Fibroblast of skin of right biceps (primary cell): ENCODE measurements at places on chromosomes 5 and 9.

DNA sequence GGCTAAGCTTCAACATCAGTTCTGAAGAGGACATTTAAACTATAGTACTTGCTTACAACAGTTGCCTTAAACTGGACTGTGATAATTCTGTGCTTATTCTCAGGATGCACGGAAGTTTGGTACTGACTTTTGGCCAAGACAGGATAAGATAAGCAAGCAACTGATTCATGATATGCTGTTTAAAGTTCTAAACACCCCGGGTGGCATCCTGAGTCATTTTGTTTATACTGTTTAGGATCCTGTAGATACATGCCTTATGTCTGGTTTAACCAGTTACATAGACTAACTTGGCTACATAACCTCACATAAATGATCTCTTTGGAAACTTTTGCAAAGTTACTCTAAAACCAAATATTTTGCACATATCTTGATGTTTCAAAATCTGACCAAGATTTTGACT, 95.9 kb downstream of the CDH9 start:
- DNase-seq, result peak; percentile 7

DNA sequence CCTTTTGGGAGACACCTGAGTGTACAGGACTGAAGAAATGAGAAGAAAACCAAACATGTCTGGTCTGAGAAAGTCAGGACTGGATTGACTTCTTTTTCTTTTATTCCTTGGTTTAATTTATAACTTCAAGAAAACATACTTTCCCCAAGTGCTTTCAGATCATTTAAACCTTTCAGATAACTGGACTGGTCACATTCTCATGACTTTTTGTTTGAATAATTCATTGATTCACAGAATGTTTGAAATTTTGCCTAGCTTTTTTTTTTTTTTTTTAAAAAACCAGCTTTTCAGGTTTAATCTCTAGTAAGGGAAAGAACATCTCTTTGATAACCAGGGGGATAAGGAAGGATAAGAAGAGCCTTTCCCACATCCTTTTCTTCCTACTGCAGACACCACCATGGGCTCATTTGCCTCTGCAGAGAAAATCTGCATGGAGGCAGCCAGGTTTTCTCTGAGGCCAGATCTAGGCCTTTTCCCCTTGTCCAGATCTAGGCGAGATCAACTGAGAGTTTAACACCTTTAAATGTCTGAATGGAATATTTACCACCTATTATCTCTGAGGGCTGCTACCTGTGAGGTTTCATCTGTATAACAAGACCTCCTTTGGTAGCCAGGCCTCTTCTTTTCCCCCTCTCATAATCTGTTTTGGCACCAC, 45.0 kb upstream of the SLC28A3 start:
- no peak for DNase-seq

DNA sequence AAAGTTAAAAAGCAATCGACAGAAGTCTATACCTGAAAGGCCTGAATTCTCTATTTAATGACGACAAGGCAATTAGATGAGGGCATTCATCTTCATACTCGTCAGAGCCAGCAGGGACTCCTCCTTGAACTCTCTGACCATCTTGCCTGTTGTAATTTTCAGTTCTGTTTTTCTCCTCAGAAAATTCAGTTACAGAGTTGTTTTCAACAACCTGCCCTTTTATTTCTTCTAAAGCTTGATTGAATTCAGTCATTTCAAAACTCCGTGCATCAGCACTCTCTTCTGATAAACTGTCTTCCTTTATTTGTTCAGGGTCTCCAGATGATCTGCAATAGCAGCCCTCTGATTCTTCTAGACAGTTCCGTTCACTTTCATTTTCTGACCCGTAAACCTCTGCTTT, 15.6 kb downstream of the RIOK2 start:
- no peak for DNase-seq

GRCh38 chr5:307306-307705, 14.2 kb upstream of the AHRR start:
- DNase-seq, result no peak

- DNase-seq, result peak; percentile 44
These were observed 6.1 kb downstream of the DNAJB5 start for GRCh38 chr9:34995670-34996060.

GRCh38 chr5:95059636-95060035, 225.3 kb downstream of the MCTP1 start:
- no peak for DNase-seq

DNA sequence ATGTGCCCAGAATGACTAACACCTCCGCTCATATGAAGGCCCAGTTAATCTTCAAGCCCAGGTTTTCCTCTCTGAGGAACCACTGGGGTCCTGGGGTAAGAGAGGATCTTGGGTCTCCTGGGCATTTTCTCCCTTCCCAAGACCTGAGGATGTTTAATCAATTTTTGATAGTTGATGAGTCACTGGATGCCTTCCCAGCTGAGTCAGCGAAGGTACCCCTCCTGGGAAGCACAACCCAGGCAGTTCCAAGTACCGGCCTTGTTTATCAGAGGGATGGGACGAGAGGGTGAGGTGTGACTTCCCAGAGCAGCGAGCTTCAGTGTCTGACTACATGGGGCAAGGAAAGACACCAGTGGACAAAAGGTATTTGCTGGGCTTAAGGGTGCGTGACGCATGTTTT, 119.6 kb upstream of the IL12B start:
- DNase-seq, result peak; percentile 63

DNA sequence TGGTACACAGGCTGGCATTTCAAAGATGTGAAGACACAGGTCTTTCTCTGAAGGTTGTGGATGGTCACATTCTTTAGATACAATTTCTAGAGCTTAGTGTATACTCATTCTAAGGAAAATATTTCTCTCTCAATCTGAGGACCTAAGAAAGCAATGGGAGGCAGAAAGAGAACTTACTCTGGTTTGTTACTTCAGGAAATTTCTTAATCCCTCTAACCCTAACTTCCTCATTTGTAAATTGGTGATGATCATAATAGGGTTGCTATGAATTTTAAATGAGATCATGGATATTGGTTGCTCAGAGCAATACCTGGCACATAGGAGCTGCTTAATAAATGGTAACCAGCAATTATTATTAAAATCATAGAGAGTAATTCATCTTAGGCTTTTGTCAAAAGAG, 22.1 kb downstream of the FAM170A start:
- no peak for DNase-seq

DNA sequence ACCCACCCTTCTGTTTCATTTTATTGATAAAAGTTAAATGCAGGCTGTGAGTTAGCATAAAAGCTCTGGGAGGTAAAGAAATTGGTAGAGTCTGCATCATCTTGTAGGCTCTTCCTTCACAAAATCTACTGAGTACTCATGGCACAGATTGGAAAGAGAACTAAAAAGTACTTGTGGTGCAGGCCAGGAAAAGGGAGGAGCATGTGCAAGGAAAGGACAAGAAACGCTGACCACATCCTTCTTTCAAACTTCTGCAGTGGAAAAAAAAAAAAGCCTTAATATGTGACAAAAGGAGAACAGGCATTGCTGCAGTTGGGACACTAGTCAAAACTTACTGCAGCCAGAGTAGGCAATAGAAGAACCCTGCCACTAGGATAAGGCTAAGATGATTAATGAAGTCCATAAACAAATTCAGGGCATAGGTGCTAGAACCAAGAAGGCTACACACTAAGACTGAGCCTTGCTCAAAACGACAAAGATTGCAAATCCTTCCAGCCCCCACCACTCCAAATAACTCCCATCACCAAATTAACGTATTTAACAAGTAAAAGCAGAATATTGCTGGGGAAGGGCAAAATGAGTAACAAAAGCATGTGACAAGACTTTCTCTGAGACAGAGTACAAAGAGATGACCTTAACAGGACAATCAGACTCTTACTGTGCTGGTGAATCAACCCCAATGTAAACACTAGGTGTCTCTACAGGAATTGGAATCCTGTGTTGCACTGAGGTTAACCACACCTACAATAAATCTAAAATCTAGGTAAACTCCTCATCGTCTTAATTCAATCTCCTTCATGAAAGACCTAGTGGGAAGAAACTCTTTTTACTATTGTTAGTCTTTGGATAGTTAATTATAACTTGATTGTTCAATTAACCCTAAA, 1024.8 kb downstream of the TLE1 start:
- DNase-seq, result no peak

DNA sequence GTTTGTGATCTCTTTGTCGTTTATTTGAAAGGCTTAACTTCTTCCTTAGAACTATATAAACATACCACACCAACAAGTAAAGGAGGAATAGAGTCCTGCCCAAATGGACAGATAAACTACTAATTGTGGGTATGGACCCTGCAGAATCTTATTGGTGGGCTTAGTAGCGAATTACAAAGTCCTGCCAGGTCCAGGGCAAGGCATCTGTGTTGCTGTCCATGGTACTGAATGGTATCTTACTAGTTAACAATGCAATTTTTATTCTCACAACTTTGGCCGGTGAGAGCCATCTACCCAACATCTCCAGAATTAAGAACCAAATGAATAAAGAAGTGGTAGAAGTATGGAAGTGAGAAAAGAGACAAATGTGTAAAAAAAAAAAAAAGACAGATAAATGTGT, 1782.4 kb upstream of the WWC1 start:
- peak; percentile 4 for DNase-seq

- DNase-seq, result no peak
These were observed 18.1 kb downstream of the TNC start for GRCh38 chr9:115099901-115100300.

- peak; percentile 15 for DNase-seq
These were observed 71.5 kb downstream of the IL6ST start for GRCh38 chr5:55923177-55923771.

- DNase-seq, result no peak
These were observed 32.5 kb downstream of the GRAMD2B start for GRCh38 chr5:126455728-126456127.

DNA sequence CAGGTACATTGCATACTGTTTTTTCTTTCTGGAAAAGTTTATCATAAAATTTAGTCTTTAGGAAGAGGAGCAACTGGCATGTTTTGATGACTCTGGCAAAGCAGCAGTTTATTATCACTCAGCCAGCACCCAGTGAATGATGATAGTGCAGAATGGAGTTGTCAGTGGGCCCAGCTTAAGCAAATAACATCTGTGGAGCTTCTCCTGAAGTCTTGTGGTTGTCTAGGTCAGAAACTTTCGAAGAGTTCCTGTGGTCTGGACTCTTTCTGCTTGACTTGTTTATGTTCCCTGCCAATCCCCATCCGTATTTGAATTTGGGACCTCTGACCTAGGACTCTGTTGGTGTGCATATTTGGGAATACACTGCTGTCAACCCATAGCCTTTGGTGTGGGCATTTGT, 38.1 kb upstream of the C5orf47 start:
- no peak for DNase-seq

GRCh38 chr5:180313677-180314505, 22.0 kb upstream of the MAPK9 start:
- peak; percentile 26 for DNase-seq

GRCh38 chr9:69120380-69121154, 53.5 kb upstream of the TJP2 start:
- no peak for DNase-seq

- DNase-seq, result no peak
These were observed 28.1 kb upstream of the TCF7 start for GRCh38 chr5:134086225-134086942.

GRCh38 chr5:120152472-120152871, 311.6 kb upstream of the PRR16 start:
- peak; percentile 91 for DNase-seq

DNA sequence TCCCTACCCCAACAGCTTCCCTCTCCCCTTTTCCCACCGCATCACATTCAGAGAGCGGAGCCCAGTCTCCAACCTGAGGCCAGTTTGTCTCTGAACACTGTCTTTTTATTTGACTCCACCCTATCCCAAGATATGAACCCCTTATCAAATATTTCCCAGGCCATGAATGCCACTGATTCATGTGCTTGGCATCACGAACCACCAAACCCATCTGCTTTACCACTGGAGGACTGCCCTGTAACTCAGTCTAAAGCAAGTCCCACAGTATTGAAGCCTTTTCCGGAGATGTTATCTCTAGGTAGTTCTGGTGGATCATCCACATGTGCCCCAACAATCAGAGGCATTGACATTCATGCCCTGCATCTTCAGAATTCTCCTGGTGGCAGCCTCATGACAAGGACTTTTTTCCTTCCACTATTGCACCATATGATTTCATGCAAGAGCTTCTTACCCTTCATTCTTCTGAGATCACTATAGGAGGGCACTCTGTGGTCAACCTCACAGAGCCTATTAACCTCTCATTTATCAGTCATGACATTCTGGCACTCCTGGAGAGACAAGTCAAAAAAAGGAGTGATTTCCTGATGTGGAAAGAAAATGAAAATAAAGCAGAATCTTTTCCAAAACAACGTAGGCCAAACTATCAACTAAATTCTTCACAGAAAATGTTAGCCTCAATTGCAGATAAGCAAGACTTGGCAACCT, 12.3 kb upstream of the SPATA31D4 start:
- DNase-seq, result no peak

- peak; percentile 95 for DNase-seq
These were observed 248.6 kb downstream of the TMEM232 start for GRCh38 chr5:110477911-110478310.

DNA sequence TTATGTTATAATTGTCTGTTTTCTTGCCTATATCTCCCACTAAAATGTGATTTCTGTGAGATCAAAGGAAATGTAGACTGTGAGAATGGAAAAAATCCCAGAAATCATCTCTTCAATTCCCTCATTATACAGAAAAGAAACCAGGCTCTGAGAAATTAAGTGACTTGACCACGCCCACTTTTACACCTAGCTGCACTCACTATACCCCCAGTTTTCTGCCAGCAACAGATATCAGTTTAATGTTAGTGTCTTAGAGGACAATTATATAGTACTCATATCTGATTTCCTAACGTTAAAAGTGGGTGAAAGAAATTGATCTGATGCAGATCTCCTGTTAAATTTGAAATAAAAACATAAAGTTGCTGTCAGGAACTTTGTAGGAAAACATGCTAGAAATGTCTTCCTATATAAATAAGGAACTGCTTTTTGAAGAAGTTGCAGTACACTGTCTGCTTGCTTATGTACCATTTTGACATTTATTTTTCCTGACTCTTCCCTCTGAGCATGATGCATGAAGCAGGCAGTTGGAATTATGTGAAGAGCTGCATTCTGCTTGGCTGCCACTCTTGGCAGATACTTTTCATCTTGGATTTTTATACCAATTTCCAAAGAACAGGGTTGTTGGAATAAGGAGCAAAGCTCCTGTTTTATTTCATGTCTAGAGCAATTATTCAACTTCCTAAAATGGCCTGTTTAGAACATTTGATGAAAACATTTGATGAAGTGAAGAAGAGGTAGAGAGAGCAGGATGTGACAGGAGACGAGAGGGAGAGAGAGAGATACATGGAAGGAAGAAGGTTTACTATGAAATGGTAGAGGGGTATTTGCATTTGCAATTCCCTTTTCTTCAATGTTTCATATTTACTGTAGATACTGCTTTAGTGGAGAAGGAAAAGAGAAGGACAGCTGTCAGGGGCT, 57.3 kb upstream of the RICTOR start:
- DNase-seq, result no peak

DNA sequence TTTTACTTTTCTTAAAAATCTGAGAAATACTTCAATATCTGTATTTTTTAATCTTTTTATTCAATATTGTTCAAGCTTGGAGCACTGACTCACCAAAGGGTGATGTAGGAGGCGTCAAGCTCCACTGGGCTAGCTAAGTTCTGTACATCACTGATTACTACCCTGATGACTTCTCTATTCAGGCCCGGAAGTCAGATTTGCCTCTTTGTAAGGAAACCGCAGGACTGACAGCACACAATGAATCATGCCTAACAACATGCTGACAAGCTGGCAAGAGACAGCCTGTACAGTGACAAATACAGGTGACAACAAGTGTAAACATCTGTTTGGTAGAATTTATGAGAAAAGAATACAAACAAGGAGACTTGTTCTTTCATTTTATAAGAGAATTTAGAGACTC, 627.9 kb upstream of the RORB start:
- DNase-seq, result peak; percentile 51
